ENCODE measurements at places on chromosomes 13 and 19.
A peak's percentile ranks its signal among the peaks of the same experiment; 100 is the strongest.

DNA sequence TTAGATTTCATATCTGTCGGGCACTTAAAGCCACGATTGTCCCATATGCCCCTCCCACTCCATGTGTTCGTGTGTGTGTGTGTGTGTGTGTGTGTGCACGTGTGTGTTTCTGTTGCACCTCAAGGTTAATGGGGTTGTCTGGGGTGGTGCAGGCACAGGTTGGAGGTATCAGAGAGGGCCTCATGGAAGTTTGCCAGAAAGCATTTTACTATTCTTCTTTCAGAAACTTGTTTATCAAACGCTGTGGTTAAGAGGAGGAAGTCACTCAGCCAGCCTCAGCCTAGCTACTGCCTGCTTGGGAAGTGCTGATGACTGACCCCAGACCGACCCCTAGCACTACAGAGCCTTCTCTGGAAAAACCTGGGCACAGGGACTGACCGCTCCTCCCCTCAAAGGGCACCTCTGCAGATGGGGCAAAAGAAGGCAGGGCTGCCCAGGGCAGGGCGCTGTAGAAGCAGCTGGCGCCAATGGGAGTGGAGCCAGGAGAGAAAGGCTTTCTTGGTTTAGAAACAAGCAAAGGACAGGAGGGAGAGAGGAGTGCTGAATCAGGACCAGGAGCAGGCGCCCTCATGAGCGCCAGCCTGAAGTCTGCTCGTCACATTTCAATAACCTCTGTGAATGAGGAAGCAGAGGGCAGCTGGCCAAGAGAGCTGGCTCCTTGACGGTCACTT is 3.9 kb downstream of the SIAH3 start:
- DNase-seq: no peak

- no peak for DNase-seq
Observed at GRCh38 chr19:55592391-55593090, 6.8 kb downstream of the FIZ1 start.

DNA sequence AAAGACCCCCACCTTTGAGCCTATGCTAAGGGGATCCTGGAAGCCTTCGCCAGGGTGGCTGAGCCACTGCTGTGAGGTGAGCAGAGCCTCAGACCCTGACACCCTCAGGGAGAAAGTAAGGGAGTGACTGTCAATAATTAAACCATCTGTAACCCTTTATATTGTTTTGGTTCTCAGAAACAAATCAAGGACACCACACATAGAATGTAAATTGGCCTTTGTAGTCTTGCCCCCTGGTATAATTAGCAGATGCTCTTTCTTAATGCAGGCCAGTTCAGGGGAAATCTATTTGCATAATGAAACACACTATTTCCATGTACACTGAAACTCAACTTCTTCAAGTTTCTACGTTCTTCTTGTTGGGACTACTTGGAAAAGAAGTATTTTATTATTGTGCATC is 127.7 kb upstream of the EDNRB start:
- DNase-seq: no peak

DNA sequence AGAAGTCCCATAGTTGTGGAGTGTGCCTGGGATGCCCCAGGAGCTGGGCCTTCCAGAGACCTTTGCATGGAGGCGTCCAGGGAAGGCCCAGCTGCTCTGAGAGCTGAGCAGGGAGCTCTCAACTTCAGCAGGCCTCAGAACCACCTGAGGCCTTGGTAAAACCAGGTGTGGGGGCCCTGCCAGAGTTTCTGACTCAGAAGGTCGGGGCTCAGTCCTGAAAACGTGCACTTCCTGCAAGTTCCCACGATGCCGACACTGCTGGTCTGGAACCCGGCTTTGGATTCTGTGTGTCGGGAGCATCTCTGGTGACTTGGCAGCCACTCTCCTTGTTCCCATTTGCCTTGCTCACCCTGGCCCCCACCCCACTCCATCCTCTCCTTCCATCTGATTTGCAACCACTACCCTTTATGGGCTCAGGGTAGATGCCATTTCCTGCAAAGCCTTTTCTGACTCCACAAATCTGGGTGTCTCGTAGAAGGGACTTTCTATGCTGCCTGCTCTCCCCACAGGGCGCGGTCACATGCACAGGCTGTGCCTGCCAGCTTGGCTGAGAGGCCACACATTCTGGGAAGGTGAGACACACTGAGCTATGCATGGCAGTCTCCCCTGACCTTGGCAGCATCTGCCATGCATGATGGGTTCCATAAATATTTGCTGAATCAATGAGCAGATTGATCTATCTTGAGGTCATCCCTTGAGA is 244.7 kb downstream of the COL4A1 start:
- DNase-seq: no peak

DNA sequence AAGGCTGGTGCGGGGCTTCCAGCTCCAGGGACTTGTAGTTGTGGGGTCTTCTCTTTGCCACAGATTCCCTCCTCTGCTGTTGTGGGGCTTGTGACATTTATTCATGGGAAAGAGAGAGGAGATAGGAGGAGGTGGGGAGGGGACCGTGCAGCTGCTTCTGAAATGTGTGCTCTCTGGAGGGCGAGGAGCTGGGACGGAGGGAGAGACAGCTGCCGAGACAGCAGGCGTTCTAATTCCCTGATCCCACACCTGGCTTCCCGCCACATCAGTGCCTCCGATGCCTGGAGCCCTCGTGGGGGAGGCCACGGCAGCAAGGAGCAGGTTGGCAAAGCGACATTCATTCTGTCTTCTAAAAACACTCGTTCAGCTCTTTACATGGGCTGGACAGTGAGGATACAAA is 164.4 kb downstream of the USP12 start:
- no peak for DNase-seq

DNA sequence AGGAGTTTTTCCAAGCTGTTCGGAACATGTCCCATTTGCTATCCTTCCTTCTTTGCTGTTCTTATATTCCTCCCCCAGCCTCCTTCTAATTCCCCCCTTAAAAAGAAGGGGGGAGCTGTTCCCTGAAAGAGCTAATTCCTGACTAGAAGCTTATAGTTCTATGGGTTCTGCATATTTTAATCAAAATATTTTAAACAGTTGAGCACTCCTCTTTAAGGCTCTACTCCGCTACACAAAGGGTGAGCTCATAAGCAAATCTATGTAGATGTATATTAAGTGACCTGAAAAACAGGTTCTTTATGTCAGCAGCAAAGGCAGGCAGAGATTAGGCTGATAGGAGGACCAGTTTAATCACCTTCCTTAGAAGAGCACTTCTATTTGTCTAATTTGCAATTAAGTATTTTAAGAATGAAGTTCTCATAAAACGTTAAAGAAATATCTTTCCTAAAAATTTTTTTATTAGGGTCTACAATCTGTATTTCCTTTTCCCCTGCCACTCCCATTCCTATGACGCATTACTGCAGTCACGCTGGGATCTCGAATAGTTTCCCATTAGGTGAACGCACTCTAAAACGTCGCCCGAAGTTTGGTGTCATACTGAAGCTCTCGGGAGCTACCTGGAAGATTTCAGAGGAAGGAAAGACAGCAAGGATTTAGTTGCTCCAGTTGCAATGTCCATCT is 5.2 kb downstream of the EFNB2 start:
- no peak for DNase-seq

GRCh38 chr13:72852207-72852606 is 70.3 kb downstream of the PIBF1 start:
- DNase-seq: no peak

DNA sequence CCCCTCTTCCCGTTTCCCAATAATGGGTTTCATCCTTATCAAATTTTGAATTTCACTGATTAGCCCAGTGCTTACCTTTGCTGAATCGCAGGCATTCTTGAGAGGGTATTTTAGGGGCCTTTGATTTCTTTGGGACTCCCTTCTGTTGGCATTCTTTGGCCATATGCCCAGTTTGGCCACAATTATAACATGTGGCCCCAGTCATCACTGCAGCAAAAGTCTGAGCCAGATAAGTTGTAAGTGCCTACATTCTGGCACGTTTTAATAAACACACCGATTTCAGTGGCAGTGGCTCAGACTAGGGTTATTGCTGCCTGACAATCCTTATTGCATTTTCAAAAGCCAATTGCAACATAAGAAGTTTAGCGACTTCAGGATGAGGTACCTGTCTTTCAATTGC is 41.4 kb downstream of the ZNF726 start:
- DNase-seq: no peak

DNA sequence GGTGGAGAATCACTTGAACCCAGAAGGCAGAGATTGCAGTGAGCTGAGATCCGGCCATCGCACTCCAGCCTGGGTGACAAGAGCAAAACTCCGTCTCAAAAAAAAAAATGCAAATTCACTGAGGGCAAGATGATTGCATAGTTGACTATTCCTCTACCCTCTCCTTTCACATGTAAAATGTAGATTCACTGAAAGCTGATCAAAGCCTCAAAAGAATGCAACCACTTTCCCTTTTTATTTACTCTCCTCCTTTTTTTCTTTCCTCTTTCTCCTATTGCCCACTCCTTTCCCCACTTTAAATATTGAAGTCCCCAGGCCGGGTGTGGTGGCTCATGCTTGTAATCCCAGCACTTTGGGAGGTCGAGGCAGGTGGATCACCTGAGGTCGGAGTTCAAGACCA is 6.3 kb downstream of the TEX101 start:
- DNase-seq: no peak

DNA sequence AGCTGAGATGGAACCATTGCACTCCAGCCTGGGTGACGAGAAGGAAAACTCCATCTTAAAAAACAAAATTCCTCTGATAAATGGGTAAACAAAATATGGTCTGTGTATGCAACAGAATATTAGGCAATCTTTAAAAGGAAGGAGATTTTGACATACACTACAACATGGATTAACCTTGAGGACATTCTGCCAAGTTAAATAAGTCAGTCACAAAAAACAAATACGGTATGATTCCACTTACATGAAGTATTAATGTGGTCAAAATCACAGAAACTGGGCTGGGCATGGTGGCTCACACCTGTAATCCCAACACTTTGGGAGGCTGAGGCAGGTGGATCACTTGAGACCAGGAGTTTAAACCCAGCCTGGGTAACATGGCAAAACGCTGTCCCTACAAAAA is 3.0 kb upstream of the ZNF444 start:
- no peak for DNase-seq

DNA sequence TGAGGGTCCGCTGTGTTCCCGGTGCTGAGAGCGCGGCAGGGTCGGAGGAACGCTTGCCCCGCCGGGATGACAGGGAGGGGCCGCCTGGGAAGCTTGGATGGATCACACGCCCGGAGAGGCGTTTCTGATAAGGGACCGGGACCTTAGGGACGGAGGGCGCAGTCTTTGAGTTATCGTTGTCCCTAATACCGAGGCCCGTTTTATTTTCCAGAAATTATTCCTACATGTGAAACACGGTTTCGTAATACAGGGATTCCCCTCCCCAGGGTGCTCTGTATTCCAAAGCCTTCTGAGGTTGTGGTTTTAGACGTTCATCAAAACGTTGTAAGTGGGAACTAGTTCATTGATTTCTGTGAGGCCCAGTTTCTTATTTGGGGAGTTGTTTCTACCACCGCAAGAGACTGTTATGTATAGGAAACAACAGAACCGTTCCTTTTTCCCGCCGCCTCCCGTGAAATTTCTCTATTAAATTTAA is 752 bp downstream of the PDCD5 start:
- peak; percentile 14 for DNase-seq

DNA sequence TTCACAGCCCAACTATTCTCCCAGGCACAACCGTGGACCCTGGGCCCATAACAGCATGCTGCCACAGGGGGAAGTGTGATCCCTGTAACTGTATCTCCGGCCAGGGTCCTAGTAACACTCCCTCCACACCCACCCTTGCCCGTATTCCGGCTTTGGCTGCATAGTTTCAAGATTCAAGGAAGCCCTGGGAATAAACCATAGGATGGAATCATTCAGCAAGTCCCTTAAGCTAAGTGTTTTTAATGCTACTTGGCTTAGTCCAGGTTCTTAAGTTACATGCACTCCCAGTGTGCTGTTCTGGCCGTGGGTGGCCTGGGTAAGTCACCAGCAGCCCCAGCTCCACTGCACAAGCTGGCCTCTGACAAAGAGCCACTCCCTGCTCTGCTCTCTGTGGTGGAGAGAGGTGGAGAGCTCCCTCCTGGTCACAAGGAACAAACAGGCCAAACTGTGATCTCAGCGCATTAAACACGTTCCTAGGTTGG is 532.4 kb upstream of the SGCG start:
- no peak for DNase-seq

GRCh38 chr19:19597809-19598306 is 20.6 kb downstream of the PBX4 start:
- DNase-seq: no peak

- DNase-seq: no peak
Observed at GRCh38 chr13:90696254-90696653, 651.2 kb upstream of the MIR17HG start.

GRCh38 chr13:34416971-34417380 is 525.1 kb upstream of the NBEA start:
- no peak for DNase-seq

GRCh38 chr13:20394169-20394501 is 131.5 kb downstream of the CRYL1 start:
- no peak for DNase-seq

- no peak for DNase-seq
Observed at GRCh38 chr19:1018932-1019615, 1.8 kb downstream of the TMEM259 start.

GRCh38 chr19:16901491-16902175 is 12.8 kb downstream of the F2RL3 start:
- DNase-seq: no peak

DNA sequence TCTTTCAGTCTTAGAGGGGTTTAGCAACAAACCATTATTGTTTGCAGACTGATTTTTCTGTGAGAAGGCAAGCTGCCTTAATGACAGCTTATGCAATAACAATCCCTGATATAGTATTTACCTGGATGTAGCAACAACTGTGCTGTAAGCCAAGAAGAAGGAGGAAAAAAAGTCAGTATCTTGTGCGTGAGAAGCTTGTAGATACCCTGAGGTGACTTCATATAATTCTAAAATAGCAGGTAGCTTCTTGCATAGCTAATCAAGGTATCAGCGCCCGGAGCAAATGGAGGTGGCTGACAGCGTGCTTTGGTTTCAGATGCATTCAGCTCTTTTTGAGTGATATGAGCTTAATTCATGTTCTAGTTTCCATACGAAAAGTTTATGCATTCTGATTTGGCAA is 309.8 kb downstream of the KLF5 start:
- no peak for DNase-seq

DNA sequence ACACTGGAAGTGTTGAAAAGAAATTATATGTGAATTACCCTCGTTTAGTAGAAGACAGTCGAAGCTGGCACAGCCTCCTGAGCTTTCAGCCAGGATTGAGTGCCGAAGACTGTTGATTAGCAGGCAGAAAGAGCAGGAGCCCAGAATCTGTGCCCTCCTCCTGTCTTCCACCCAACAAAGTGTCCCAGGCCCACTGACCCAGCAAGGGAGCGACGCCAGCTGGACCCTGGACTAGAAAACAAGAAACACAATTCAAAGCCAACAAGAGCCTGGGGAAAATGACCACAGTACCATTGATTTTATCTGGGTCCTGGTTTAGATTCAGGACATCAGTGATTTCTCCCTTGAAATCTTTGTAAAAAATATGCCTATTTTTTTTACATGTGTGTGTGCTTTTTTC is 120.7 kb downstream of the RXFP2 start:
- no peak for DNase-seq

- DNase-seq: peak; percentile 69
Observed at GRCh38 chr13:107373551-107373950, 805.6 kb upstream of the ARGLU1 start.

DNA sequence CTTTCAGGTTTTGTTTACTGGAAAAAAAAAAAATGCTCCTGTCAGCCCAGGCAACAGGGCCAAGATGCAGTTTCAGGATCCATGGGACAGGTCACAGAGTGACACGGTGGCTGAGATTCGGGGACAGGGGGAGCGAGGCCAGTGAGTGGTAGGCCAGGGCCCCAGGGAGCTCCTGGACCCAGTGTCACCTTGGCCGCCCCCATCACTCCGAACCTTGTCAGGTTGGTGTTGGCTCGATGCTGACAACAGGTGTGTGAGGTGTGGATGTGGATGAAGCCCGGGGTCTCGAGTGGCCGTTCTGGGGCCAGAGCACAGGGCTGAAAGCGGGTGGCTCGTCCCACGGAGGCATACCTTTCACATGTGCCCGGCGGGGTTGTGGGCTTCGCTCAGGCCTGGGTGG is 6.1 kb upstream of the UQCR11 start:
- DNase-seq: no peak
